Kasumi-1 (cell line): ENCODE measurements at places on chromosomes 5 and 9.
A peak's percentile ranks its signal among the peaks of the same experiment; 100 is the strongest.

DNA sequence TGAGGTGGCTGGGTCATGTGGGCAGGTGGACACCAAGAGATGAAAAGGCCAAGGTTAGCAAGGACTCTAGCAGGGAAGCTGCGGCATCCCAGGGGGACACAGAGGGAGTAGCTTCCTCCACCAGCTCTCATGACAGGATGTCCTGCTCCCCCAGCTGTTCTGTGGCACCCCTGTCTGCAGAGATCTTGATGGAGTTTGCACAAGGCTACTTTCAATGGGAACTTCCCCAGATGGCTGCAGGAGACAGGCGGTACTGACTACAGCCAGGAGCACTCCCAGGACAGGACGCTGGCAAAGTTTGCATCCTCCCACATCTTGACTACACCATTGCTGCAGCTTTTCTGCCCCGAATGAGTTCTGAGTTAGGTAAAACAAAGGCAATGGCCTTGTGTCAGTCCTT, 312.8 kb downstream of the TLE4 start:
- peak; percentile 62 for DNase-seq

DNA sequence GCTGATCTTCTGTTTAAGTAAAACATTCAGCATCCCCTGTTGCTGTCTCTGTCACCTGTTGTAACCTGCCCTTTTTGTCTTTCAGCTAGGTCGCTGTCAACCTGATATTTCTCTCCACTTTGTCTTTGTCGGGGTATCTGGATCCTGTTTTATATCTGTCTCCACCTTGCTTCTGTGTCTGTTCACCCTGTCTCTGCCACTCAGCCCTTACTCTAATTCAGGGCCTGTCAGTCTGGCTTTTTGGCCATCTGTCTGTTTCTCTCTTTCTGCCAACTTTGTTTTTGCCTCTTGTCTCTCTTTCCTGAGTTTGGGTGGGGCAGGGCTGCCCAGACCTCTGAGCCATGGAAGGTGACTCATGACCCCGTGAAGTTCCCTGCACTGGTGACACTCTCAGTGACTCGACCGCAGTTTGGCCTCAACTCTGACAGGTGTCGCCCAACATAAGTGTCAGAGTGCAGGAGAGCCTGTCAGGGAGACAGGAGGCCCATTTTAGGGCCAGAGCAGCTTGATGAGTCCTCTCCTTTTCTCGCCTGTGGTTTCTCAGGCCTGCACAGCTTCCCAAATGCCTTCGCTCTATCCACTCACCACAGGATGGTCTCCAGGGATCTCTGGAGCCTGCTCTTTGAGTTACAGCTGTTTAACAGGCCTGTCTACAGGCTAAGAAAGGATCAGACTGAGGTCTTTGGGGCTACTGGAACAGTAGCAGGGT, 868 bp downstream of the ZBTB43 start:
- DNase-seq, result peak; percentile 40

DNA sequence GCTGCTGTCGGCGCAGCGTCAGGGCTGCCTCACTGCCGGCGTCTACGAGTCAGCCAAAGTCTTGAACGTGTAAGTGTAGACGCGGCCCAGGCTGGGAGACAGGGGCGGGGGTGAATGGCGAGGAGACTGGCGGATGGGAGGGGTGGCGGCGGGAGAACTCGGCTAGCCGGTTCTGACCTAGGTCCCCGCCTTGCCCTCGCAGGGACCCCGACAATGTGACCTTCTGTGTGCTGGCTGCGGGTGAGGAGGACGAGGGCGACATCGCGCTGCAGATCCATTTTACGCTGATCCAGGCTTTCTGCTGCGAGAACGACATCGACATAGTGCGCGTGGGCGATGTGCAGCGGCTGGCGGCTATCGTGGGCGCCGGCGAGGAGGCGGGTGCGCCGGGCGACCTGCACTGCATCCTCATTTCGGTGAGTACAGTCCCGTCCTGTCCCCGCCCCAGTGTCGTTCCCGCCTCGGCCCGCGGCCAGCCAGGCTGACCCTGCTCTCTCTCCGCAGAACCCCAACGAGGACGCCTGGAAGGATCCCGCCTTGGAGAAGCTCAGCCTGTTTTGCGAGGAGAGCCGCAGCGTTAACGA, 745 bp downstream of the GADD45G start:
- no peak for DNase-seq

- DNase-seq, result no peak
Measured at GRCh38 chr5:110752953-110753352, 14.1 kb downstream of the SLC25A46 start.

DNA sequence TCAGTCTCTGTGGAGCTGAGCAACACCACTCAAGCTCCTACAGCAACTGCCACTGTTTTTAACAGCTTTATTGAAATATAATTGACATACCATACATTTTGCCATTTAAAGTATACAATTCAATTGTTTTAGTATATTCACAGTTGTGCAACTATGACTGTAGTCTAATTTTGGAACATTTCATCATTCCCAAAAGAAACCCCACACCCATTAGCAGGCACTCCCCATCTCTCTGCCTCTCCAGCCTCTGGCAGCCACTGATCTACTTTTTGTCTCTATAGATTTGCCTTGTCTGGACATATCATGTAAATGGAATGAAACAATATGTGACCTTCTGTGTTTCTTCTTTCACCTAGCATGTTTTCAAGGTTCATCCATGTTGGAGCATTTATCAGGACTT, 43.5 kb downstream of the RUSC2 start:
- no peak for DNase-seq
